ENCODE measurements at places on chromosomes 7 and 10.

- no peak for DNase-seq
These were observed 136.2 kb upstream of the SHH start for GRCh38 chr7:155948423-155948822.

- no peak for DNase-seq
These were observed 115.7 kb downstream of the CCDC71L start for GRCh38 chr7:106545275-106545674.

DNA sequence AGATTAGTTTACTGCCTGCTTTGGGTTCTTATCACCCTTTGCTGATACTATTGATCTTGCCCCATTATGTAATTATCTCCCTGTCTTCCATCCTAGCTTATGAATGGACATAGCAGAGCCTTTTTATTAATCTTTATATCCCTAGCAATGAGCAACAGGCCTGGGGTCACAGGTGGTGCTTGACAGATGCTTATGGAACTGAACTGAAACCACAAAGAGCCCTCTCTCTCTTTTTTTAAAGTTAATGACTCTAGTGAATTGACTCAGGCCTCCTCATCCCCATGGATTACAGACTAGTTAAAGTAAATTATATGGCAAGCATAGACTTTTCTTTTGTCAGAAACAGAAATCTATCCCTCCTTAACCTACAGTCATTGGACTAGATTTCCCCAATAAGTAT lies 265.2 kb downstream of the PHTF2 start:
- no peak for DNase-seq

- no peak for DNase-seq
These were observed 26.1 kb upstream of the RSU1 start for GRCh38 chr10:16843252-16843870.

DNA sequence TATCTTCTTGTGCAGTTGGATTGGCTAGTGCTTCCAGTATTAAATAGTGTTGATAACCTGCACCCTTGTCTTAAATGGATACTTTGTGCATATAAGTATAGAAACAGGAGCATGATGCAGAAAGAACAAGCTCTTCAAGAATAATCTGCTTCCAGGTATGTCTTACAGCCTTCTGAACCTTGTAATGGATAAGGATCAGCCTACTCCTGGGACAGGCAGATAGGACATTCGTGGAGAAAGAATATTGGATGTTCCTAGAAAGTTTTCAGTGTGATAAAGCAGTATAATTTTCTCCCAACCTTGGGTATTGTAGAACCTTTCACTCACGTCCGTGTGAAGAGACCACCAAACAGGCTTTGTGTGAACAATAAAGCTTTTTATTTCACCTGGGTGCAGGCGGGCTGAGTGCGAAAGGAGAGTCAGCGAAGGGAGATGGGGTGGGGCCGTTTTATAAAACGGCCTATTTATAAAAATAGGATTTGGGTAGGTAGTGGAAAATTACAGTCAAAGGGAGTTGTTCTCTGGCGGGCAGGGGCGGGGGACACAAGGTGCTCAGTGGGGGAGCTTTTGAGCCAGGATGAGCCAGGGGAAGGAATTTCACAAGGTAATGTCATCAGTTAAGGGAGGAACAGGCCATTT lies 27.2 kb downstream of the C1GALT1 start:
- no peak for DNase-seq

GRCh38 chr10:34188221-34188620 lies 626.9 kb downstream of the PARD3 start:
- DNase-seq, result no peak

DNA sequence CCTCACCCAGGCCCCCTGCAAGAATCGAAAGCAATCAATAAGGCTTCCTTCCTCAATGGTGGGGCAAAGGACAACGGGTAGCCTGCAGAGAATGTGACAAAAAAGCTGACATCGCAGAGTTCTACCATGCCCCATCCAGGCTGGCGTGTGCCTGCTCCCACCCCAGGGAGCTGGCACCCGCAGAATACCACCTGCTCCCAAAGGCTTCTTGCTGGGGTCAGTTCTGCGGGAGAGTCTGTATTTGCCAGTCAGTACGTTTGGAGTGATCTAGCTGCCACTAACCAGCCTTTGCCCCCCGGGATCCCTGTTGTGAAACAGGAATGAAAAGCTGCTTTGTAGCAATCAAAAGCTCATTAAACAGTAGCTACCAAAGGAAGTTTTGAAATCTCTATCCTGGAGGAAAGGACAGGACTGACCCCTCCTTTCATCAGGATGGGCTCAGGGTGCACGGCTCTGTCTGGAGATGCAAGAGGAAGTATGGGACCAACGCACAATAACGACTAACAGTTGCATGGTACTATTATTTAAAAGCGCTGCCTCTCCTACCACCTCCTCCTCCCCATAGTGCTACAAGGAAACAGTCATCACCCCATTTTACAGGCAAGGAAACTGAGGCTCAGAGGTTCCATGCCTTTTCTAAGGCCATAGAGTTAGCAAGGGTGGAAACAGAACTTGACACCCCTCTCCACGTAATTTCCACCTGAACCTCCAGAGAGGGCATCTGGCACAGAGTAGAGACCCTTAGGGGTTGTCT lies 67.0 kb downstream of the FGFR2 start:
- DNase-seq, result no peak

- DNase-seq, result no peak
These were observed 19.5 kb upstream of the EIF5AL1 start for GRCh38 chr10:79492839-79493238.

GRCh38 chr10:37975401-37975991 lies 951 bp downstream of the ZNF25 start:
- DNase-seq, result no peak

DNA sequence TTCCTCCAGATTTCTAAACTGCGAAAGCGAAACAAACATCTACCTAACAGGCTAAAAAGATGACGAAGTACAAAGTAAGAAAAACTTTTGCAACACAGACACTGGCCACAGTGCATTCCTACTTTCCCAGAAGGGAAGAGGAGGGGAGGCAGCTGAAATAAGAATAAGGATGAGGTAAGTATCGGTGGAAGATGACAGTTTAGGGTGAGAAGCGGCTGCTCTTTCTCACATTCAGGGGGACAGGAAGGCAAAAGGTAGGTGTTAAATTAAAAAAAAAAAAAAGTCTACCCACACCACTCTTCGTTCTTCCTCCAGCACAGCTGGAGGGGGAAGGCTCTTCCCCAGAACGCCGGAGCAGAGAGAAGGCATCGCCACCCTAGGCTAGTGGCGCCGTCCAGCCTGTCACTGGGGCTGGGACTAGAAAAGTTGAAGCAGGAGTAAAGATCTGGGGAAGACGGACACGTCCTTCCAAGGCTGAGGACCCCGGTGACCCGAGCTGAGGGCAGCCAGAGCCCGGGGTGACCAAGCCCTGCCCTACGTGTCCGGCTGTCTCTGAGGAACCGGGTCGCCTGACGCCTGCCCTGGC lies 846 bp downstream of the DNAJC1 start:
- DNase-seq, result no peak

GRCh38 chr10:784403-785088 lies 95.1 kb upstream of the DIP2C start:
- peak; percentile 46 for DNase-seq

DNA sequence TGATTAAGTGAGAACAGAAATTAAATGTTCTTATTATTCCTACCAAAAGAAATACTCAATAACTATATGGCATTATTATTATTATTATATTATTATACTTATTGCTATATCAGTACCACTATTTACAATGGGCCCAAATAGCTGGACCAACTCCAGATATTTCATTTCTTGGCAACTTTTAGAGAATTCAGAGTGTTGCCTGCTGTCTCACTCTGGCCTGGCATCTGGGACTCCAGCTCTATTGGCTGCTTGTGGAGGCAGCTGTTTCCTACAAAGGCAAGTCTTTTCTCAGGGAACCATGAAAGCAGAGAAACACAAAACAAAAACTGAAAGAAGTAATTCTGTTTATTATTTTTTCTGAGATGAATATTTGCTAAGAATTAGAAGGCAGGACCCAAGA lies 105.1 kb upstream of the SORCS1 start:
- DNase-seq, result no peak

Data from endothelial cell (in vitro differentiated cells).